ENCODE measurements at places on chromosomes 1 and 21.

GRCh38 chr1:179217943-179218507 lies 11.5 kb downstream of the ABL2 start:
- peak; percentile 47 for DNase-seq

DNA sequence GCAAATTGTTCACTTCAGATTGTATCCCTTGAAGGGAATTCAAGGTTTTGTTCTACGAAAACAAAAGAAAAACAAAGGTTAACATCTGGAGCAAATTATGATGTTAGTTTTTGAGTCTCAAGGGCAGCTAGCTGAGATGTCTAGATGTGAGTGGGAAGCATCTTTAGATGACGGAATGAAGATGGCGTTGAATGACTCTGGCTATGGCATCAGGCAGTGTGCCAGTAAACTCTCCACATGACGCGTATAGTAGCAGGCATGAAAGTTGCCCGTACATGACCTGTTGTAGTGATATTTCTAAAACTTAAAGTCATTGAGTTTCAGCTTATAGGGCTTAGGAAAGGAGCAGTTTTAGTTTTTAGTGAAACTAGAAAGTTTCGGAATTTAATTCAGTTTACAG lies 12.3 kb upstream of the SDC3 start:
- DNase-seq, result no peak

DNA sequence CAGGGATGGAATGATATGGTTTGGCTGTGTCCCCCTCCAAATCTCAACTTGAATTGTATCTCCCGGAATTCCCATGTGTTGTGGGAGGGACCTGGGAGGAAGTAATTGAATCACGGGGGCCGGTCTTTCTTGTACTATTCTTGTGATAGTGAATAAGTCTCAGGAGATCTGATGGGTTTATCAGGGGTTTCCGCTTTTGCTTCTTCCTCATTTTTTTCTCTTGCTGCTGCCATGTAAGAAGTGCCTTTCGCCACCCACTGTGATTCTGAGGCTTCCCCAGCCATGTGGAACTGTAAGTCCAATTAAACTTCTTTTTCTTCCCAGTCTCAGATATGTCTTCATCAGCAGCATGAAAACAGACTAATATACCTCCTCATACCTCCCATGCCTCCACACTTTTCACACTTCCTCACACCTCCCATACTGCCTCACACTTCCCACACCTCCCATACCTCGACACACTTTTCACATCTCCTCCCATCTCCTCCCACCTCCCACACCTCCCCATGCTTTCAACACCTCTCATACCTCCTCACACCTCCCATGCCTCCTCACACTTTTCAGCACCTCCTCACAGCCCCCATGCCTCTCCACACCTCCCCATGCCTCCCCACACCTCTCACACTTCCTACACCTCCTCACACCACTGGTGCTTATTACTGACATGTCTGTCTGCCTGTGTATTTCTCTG lies 21.3 kb downstream of the GPR137B start:
- DNase-seq, result no peak

DNA sequence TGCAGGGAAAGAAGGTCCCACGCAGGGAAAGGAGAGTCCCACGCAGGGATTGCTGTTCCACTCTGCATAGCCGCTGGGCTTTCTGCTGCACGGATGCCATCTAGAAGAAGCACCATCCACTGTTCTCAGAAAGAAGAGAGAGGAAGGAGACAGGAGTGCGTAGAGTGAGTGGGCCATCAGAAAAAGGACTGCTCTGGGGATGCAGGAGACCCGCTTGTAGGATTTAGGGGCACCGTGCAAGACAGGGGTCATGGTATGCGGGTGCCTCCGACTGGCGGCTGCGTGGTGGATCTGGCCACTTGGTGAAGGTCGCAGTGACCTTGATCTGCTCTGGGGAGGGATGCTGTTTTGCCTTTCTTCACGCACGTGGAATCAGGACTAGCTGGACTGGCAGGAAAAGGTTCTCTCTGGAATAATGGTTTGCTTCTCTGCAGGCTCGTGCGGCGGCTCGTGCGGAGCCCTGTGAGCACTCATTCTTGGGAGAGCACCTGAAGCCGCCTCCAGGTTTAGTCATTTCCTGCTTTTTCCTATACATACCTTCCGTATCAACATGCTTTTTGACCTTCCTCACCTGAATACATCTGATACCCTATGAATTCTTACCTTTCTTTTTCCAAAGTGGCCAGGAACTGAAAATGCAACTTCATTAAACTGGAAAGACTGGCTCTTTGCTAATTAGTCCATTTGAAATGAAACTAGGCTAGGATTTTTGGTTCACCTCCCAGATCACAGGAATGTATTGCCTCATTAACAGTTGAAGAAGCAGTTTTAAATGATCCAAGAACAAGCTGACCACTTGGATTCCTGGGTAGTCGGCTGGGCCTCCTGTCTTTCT lies 181.6 kb downstream of the KIF26B start:
- DNase-seq, result no peak

GRCh38 chr1:18320051-18320450 lies 160.7 kb upstream of the KLHDC7A start:
- DNase-seq, result no peak

DNA sequence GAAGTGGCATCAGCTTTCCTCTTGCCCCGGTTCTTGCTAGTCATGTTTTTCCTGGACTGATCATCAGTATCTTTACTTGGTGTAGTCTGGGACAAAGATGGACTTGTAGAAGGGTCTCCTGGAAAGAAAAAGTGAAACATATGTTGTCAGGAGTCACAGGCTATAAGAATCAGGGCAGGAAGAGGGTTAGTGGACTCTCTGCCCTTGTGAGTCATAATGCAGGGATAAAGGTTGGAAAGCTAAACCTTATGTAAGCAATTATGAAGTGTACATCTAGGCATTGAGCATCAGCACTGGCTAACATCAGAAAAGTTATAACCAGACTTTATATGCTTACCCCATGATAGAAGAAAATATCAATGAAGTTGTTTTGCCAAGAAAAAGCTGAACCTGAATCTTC lies 51.2 kb downstream of the XKR8 start:
- DNase-seq, result no peak

DNA sequence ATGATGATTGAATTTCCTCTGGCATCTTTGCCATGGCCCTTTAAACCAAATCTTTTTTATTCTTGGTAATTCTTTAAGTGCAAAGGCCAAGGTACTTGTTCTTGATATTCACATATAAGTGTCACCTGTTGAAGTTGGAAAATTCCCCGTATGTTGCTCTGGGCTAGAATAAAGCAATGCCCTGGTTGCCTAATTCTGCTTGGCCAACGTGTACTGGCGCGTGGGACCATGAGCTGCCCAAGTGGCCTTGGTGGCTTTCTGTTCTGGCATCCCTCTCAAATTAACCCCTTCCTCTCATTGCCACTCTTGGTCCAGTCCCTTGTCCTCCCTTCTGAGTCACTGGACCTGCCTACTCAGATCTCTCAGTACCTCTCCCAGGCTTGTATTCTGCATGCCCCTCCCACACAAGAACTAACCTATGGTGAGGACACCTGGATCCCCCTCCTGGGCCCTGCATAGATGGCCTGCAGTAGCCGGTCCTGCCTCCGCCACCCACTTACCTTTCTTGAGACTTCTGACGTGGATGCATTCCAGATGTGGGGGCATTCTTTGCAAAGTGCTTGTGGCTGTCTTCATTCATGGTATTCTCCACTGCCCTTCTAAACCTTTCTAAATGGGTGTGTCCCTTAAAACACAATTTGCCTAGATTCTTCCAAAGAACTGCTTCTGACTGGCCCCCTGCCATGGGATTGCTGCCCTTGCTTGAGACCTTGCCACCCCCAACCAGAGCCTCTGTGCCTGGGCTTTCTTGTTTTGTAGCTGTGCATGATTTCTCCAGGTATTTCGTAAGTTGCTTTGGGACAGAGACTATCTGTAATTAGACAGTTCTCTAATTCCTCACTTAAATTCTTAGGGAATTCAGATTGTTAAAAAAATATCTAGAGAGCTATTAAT lies 152.4 kb downstream of the GALNT2 start:
- no peak for DNase-seq

DNA sequence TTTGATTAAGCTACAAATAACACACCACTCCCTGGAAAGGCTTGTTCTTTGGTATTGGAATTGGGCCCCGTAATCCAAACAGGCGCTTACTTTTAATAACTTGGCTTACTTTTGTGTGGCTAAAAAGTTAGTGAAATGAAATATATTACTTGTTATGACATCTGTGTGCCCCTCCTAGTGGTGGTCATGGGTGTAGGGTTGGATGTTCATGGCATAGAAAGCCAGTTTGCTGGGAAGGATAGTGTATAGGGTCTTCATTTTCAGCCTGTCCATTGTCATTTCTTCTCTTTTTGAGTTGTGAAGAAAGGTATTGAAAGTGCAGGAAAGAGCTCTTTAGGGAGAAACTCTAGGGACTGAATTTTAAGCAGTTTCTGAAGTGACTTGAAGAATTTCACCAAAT lies 5.9 kb downstream of the CDC14A start:
- DNase-seq, result no peak

- DNase-seq, result no peak
Observed at GRCh38 chr1:215115760-215116159, 33.2 kb downstream of the KCNK2 start.

- DNase-seq, result no peak
Observed at GRCh38 chr1:180610556-180611015, 21.2 kb upstream of the XPR1 start.

- no peak for DNase-seq
Observed at GRCh38 chr1:76268341-76268740, 193.8 kb downstream of the ST6GALNAC3 start.

GRCh38 chr1:51168266-51168845 lies 66.3 kb downstream of the C1orf185 start:
- peak; percentile 24 for DNase-seq

DNA sequence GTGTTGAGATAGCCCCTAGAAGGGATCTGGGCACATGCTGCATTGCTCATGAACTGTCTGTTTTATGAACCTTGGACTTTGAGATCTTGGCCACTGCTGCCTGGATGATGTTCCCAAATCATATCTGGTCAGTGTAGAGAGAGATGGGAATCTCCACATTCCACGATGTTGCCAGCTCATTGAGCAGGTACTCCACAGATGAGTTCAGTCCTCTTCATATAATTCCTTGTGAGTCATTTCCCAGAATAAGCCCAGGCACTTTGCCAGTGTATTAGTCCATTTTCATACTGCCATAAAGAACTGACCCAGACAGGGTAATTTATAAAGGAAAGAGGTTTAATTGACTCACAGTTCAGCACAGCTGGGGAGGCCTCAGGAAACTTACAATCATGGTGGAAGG lies 254.0 kb upstream of the RUNX1 start:
- peak; percentile 54 for DNase-seq

- DNase-seq, result no peak
Observed at GRCh38 chr1:216710598-216711333, 12.5 kb downstream of the ESRRG start.

DNA sequence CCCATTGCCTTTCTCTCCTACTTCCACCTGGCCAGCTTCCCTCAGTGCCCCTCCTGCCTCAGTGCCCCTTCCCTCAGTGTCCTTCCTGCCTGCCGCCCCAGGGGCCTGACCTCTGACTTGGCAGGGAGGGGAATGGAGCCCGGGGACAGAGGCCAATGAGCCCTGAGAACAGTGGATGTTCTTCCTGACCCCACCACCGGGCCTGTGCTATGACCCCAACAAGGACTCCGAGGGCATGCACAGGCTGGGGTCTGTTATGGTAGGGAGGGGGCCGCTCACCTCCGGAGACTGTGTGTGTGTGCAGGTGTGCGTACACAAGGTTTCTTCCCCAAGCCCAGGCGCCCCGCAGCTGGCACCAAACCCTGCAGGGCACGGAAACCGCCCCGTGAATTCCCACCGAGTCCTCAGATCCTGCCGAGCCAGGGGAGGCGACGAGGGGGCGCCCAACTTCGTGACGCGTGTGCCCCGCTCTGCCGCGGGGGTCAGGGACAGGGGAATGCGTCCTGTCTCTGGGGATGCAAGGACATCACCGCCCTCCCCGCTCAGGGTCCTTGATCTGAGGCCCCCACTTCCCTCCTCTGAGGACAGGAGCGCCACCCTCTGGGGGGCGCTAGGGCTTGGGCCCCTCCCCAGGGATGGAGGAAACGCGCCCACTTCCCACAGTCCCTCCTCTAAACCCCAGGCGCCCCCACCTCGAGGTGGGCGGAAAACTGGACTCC lies 766 bp downstream of the RAP1GAP start:
- DNase-seq, result no peak

GRCh38 chr1:2233468-2233867 lies 5.3 kb downstream of the SKI start:
- no peak for DNase-seq

DNA sequence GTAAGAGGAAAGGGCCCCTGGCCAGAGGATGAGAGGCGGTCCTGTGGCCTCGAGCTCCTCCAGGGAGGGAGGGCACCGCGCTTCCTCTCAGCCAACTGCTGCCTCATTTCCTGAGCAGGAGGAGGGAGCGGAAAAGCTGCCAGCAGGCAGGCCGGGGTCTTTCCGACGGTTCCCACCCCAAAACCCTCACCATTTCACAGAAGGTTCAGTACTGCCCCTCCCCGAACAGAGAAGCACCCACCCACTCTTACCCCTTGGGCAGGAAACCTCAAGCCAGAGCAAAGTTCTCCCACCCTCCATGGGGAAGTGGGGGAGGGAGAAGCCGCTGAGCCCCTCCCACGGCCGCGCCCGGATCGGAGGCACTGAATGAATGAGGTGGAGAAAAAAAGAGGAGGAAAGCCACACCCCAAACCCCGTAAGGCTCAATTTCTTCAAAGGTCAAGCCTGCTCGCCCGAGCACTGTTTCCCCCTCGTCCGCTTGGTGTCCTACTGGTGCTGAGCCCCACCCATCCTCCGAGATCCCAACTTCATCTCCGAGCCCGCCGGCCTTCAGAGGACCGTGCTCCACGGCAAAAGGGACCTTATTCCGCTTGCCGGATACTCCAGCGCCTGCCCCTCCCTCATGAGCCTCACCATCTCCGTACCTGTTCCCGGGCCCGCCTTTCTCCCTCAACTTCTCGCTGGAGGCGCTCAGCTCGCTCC lies 9.4 kb downstream of the TPM3 start:
- peak; percentile 85 for DNase-seq

GRCh38 chr1:21313203-21313885 lies 23.1 kb upstream of the ECE1 start:
- DNase-seq, result peak; percentile 82

- no peak for DNase-seq
Observed at GRCh38 chr1:15282810-15283474, 35.9 kb downstream of the FHAD1 start.

- DNase-seq, result peak; percentile 59
Observed at GRCh38 chr1:20405893-20406604, 80.0 kb downstream of the CAMK2N1 start.

- DNase-seq, result no peak
Observed at GRCh38 chr1:215022204-215022603, 60.3 kb upstream of the KCNK2 start.
